CD8-positive, alpha-beta memory T cell (primary cell): ENCODE measurements at places on chromosomes 5 and 9. TPM values are rescaled to one million over a fixed set of nuclear protein-coding genes. Genes with fewer than 3 reads are reported as not detected.

NEURL1B gene
- 0.04 TPM for total RNA-seq

LCN1 gene
- total RNA-seq = not detected

DNA sequence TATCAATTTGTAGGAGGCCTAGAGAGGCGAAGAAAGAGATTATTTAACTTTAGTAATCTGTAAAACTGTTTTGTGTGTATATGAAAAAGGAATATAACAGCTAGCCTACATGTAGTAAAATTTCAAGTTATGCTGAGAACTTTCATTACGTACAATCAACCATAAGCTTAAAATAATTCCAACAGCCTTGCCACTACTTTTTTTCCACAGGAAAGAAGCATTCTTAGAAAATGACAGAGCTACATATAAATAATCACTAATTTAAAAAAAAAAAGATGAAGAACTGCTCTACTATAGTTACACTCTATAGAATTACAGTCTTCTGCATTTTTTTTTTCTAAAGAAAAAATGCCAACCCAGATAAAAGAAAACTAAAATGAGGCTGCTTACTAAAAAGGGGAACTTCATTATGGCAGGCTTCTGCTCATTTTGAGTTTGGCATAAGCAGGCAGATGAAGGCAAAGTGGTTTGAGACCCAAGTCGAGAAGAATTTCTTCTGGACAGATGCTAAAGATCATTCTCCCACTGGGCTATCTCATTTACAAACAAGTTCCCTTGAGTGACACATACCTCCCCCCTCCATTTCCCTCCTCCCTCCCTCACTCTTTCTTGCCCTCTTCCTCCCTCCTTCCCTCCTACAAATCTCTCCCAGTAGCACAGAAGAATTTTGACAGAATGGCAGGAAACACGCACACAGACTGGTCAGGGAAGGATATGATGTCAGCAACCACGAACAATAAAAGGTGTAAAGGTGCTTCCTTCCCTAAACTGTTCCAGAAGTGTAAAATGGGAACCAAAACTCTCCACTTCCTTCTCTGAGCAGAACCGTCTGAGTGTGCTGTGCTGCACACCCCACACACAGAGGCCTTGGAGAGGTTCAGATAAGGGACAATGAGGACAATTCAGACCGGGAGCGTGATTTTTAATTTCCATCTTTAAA, 56.1 kb downstream of the MEF2C start:
- no peak for DNase-seq
- no peaks in the 10 kb centered on the region for H3K4me1 ChIP-seq
- no peaks in the 10 kb centered on the region for H3K27me3 ChIP-seq
- H3K4me3 ChIP-seq = no peak overlapping the region
- no peaks in the 10 kb centered on the region for H3K36me3 ChIP-seq
- no peak overlapping the region for H3K27ac ChIP-seq

- H3K4me3 ChIP-seq = no peak overlapping the region
- peaks cover 25% of the 10 kb centered on the region for H3K4me1 ChIP-seq
- H3K36me3 ChIP-seq = no peaks in the 10 kb centered on the region
- no peak for DNase-seq
Measured at GRCh38 chr9:99722877-99723276, 98.8 kb upstream of the NR4A3 start.

- H3K27me3 ChIP-seq = no peaks in the 10 kb centered on the region
- no peaks in the 10 kb centered on the region for H3K4me1 ChIP-seq
- no peak overlapping the region for H3K27ac ChIP-seq
- no peaks in the 10 kb centered on the region for H3K36me3 ChIP-seq
- no peak overlapping the region for H3K4me3 ChIP-seq
Measured at GRCh38 chr9:109600142-109600541, 102.0 kb upstream of the PTPN3 start.

GRCh38 chr9:133059623-133060022, 2.2 kb upstream of the CEL start:
- H3K36me3 ChIP-seq = peaks cover under 1% of the 10 kb centered on the region
- DNase-seq = no peak
- H3K4me1 ChIP-seq = peaks cover 38% of the 10 kb centered on the region
- no peaks in the 10 kb centered on the region for H3K27me3 ChIP-seq

SPATA31D4 gene
- not detected for total RNA-seq

- DNase-seq = no peak
- no peaks in the 10 kb centered on the region for H3K36me3 ChIP-seq
- no peak overlapping the region for H3K4me3 ChIP-seq
Measured at GRCh38 chr9:35619800-35620158, 1.6 kb upstream of the CD72 start.

DNA sequence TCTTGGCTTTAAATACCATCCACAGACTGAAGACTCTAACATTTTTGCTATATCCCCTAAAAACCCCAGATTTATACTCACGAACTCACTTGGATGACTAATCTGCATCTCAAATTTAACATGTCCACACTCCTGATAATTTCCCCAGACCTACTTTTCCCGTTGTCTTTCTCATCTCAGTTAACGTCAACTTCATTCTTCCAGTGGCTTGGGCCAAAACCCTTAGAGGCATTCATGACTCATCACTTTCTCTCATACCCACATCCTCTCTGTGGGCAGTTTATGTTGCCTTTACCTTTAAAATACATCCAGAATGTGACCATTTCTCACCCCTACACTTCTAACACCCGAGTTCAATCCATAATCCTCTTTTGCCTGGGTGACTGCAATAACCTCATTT, 96.7 kb downstream of the EDIL3 start:
- H3K27me3 ChIP-seq = no peaks in the 10 kb centered on the region
- H3K4me3 ChIP-seq = no peak overlapping the region
- no peak overlapping the region for H3K27ac ChIP-seq
- H3K4me1 ChIP-seq = no peaks in the 10 kb centered on the region
